ENCODE measurements at places on chromosomes 13 and 19.

GRCh38 chr19:33686687-33687480 is 65.1 kb downstream of the CHST8 start:
- DNase-seq, result no peak

DNA sequence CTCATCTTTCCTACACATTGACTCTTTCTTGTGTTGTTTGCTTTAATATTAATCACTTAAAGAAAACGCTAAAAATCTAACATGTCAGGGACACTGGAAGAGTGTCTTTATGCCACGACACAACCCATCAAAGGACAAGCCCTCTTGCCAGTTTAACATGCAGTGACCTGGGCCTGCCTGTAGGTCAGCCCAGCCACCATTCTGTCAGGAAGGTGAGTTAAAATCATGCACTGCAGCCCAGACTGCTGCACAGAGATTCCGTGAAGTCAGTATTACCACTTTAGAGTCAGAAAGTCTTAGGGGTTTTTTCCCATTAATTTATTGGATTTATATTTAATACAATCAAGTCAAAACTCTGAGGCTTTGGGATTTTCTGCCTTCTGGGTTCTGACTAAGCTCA is 58.0 kb downstream of the TNFRSF19 start:
- no peak for DNase-seq

DNA sequence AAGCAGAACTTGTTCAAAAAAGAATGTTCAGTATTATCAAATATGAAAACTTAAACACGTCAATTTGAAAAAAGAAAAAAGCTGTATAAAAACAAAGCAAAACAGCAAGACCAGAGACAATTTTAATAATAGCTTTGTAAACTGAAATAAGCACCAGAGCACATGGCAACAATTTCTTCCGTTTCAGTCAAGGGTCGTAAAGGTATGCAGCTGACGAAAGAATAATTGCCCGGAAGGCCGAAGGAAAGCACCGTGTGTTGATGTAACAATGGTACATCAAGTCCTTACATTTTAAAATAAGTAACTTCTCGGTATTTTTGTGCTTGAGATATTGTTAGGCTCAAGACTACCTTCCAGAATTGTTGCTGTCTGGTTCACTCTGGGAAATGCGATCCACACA is 1.7 kb downstream of the PROSER1 start:
- DNase-seq, result peak; percentile 14

DNA sequence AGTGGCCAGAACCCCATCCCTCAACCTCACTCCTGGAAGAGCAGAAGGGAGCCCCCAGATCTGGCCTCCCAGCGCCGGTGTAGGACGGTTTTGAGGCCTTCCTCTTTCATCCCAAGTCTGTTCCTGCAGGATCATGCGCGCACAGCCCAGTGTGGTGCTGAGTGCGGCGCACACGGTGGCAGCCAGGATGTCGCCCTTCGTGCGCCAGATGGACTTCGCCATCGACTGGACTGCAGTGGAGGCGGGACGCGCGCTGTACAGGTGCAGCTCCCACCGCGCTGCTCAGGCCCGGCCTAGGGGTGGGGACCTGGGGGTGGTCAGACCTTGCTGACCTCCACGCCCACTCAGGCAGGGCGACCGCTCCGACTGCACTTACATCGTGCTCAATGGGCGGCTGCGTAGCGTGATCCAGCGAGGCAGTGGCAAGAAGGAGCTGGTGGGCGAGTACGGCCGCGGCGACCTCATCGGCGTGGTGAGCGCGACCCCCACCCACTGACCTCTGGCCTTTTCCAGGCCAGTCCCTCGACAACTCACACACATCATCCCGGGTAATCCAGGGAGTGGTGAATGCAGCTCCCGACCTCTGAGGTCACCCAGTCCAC is 14.8 kb downstream of the PNPLA6 start:
- no peak for DNase-seq

- DNase-seq, result no peak
These were observed 12.1 kb downstream of the HNRNPUL1 start for GRCh38 chr19:41276231-41276630.

DNA sequence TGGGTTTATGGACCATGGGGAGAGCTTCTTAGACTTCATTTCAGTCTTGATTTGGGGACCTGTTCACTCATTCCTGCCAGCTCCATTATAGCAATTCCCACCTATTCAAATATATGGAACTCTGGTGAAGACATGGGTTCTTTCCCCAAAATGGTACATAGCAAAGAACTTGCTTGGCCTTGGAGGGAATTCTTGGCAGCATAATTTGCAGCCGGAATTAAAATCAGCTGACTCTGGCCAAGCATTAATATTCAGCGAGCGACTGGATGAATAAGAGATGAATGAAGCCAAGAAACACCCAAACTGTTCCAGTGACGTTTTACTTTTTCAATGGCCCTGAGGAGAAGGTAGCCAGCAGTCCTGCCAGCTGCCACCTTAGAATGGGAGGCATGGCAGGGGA is 88.4 kb upstream of the SOX1 start:
- no peak for DNase-seq

GRCh38 chr13:74316547-74316946 is 182.3 kb upstream of the KLF12 start:
- DNase-seq, result no peak

DNA sequence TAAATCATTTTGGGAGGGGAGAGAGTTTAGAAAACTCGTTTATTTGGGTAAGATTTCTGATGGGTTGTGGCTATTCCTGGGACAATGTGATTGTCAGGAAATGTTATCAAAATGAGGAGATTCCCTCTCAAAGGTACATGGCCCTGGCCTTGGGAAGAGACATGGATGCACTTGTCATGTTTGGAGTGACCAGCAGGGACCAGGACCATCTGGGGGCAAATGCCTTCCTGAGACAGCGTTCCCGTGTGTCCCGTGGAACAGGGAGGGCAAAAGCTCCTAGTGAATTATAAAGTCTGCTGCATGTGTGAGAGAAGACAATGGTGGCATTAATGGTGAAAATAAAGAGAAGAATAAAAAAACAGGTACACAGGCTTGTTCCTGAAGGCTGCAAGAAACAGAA is 317.3 kb downstream of the ZNF536 start:
- DNase-seq, result no peak

- DNase-seq, result no peak
These were observed 1.6 kb downstream of the PLEKHG2 start for GRCh38 chr19:39413911-39414608.

GRCh38 chr13:73835138-73835721 is 299.0 kb downstream of the KLF12 start:
- DNase-seq, result peak; percentile 26

GRCh38 chr19:28575816-28576215 is 637.1 kb downstream of the UQCRFS1 start:
- no peak for DNase-seq

DNA sequence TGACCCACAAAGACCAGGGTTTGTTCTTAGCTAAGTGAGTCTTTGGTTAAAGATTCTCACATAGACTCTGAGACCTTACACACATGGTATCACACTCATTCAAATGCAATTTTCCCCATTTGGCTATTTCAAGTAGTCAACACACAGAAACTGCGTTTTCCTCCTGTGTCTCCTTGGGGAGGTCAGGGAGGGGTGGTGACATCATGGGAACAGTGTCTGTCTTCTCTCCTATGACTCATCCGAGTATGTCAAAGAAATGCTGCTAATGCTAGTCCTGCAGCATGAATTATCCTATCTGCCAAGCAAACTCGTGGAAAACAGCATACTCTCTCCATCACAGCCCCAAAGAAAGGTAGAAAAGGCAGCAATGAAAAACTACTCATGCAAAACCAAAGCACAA is 100.2 kb downstream of the ENOX1 start:
- no peak for DNase-seq

- no peak for DNase-seq
These were observed 40.2 kb downstream of the CILP2 start for GRCh38 chr19:19578252-19578651.

GRCh38 chr19:3671680-3672574 is 28.3 kb downstream of the PIP5K1C start:
- DNase-seq, result peak; percentile 57

DNA sequence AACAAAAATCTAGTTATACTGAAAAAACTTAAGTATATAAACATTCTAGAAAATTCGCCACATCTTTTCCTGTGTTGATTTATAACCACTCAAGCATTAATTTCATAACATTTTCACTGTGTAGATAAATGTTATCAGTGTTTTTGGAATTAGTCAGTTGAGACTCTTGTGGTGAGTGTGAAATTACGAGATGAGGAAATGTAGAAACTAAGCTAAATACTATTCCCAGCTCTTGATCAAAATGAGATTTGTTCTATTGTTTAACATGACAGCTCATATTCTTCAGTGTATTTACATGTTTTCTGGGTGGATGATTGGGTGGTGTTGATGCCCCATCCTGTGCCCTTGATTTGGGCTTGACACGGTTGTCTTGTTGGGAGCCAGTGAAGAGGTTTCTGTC is 406.8 kb downstream of the DACH1 start:
- DNase-seq, result no peak

DNA sequence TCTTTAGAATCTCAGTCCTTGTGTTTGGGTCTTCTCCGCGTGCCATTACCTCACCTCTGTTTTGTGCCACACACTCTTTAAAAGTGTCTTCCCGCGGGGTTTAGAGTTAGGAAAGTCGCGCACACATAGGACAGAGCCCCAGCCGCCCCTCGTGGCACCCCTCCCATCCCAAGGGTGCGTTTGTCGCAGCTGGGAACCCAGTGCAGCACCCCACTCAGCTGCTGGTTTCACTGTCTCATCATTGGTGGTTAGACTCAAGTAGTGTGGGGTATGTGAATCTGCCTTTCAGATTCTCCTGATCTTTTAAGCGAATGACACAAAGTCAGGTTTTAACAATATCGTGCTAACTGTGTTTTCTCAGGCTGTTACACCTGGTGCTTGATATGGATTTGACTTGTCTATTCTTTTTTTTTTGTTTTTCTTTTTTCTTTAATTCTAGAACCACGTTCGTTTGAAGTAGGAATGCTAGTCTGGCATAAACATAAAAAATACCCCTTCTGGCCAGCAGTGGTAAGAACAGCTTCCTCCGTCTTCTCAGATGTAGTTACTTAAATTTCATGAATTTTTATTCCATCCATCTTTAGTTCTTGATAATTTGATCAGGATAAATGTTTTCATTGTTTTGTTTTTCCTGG is 19.5 kb upstream of the NDUFS7 start:
- DNase-seq, result no peak

GRCh38 chr19:48249502-48250014 is 6.2 kb downstream of the CARD8 start:
- peak; percentile 78 for DNase-seq

DNA sequence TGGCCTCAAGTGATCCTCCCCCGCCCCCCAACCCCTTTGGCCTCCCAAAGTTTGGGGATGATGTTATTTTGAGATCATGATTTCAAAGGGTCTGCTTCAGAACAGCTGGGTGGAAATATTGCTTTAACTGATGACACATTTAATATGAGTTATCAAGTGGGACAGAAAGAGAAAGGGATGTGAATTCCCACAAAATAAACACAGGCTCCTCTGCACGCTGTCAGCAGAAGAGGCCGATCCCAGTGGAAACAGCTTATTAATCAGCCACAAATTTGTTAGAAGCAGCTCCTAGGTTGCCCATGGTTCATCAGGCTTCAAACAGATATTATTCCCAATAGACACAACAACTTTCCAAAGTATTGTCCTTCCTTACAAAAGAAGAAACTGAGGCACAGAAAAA is 4.7 kb downstream of the DCLK1 start:
- no peak for DNase-seq

GRCh38 chr19:3324405-3324856 is 42.0 kb upstream of the NFIC start:
- DNase-seq, result peak; percentile 40

GRCh38 chr19:29639086-29639485 is 26.2 kb upstream of the PLEKHF1 start:
- no peak for DNase-seq

GRCh38 chr13:21526707-21527540 is 67.8 kb upstream of the ZDHHC20 start:
- DNase-seq, result no peak

DNA sequence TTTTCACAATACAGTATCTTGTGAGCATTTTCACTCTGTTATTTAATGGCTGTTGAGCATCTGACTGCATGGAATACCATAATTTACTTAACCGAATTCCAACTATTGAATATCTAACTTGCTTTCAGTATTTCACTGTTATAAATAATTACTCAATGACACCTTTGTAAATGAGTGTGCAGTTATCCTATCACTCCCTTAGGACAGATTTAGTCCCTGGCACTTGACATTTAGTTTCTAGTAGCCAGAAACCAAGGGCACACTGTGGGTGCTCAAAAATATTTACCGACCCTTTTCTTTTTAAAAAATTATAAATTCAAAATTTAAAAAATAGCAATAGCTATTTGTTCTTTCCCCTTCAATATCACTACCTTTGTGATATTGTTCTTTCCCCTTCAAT is 258.8 kb downstream of the DCLK1 start:
- DNase-seq, result no peak

- no peak for DNase-seq
These were observed 574.2 kb downstream of the TBC1D4 start for GRCh38 chr13:74907788-74908187.

GRCh38 chr13:107531816-107532215 is 683.5 kb downstream of the LIG4 start:
- no peak for DNase-seq

- DNase-seq, result no peak
These were observed 37.5 kb downstream of the SUGP2 start for GRCh38 chr19:18995804-18996241.

DNA sequence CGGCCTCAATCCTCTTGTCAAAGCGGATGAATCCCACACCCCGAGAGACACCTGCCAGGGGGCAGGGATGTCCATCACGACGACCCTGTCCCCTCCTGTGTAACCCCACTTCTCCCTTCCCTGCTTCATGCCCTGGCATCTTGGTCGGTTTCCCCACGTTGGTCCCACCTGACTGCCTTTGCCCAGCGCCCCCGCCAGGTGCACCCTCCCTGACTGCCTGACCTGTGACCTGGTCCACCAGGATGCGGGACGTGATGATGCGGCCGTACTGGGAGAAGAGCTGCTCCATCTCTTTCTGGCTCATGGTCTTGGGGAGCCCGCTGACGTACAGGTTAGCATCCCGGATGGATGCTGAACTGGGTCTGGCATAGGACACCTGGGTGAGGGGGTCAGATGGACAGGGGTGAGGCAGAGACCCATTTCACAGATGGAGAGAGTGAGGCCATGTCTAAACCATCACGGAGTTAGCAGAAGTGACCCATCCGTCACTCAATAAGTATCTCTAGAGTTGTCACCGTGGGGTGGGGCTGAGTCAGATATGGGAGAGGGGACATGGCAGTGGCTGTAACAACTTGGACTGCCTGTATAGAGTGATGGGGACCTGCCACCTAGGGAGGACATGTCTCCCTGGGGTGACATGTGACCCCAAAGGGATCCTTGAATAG is 22.5 kb downstream of the ELAVL3 start:
- no peak for DNase-seq

GRCh38 chr19:7678971-7679751 is 1.5 kb upstream of the TRAPPC5 start:
- no peak for DNase-seq

- no peak for DNase-seq
These were observed 6.1 kb downstream of the CAPN12 start for GRCh38 chr19:38737921-38738737.

DNA sequence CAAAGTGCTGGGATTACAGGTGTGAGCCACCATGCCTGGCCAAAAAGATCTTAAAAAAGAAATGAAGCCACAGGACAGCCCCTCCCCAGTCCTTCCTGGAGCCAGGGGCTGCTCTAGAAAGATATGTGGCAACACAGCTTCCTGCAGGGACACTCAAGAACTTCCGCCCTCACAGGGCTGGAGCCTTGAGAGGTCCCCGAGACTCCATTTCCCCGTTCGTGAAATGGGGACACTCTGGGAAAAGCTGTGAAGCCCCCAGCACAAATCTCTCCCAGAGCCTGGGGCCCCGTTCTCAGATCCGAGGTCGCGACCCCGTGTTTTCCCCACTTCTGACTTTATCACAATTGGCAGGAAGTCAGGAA is 2.5 kb upstream of the GPX4 start:
- no peak for DNase-seq
